ENCODE measurements at places on chromosomes 16 and 17.

DNA sequence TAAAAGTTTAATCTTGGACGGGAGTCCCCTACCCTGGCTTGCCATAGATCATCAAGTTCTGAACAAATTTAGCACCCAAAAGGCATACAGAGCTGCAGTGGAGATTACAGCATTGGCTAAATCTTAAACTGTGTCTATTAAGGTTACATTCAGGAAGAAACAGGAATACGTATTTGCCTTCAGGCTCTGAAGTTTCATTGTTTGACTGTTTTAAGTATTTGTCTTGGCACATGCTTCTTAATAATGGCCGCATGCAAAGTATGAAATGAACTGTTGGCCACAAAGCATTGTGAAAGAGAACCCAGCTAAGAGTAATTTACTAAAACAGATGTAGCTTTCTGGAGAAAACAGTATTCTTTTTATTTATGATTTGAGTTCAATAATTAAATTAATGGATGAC lies 63.9 kb upstream of the CNEP1R1 start:
- DNase-seq: no peak

- DNase-seq: no peak
Observed at GRCh38 chr17:6066183-6066948, 3.8 kb upstream of the WSCD1 start.

DNA sequence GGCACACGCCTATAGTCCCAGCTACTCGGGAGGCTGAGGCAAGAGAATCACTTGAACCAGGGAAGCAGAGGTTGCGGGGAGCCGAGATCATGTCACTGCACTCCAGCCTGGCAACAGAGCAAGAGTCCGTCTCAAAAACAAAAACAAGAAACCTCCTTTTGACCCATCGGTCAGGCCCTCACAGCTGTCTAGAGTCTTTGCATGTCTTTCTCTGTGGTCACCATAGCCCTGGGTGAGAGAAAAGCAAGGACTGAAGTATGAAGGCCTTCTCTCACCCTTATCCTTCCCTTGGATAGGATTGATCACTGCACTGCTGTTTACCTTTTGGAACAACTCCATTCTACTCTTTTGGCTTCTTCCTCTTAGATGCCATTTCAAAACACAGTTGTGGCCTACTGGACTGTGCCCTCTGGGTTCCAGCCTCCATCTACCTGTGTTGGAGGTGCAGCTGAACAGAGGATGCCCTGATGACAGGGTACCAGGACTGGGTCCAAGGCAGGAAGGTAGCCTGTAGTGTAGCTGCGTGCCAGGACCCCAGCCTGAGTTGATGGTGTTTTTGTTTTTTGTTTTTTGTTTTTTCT lies 37.1 kb downstream of the LDHD start:
- DNase-seq: no peak

- no peak for DNase-seq
Observed at GRCh38 chr16:70162041-70162451, 11.5 kb upstream of the CLEC18C start.

DNA sequence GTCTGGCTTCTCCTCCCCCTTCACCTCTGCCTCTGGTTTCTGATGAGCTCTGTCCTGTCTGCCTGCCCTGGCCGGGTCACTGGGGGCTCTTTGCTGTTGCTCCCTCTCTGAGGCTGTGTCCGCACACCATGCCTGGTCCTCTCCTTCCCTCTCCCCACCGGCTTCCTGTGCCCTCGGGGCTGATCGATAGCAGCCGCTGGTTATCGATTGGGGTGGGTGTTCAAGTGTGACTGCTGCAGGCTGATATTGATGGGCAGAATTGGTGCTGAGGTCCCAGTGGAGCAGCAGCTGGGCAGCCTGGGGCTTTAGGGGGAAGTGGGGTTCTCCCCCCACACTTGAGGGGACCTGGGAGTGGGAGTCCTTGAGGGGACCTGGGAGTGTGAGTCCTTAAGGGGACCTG lies 16.4 kb downstream of the MRM1 start:
- no peak for DNase-seq

DNA sequence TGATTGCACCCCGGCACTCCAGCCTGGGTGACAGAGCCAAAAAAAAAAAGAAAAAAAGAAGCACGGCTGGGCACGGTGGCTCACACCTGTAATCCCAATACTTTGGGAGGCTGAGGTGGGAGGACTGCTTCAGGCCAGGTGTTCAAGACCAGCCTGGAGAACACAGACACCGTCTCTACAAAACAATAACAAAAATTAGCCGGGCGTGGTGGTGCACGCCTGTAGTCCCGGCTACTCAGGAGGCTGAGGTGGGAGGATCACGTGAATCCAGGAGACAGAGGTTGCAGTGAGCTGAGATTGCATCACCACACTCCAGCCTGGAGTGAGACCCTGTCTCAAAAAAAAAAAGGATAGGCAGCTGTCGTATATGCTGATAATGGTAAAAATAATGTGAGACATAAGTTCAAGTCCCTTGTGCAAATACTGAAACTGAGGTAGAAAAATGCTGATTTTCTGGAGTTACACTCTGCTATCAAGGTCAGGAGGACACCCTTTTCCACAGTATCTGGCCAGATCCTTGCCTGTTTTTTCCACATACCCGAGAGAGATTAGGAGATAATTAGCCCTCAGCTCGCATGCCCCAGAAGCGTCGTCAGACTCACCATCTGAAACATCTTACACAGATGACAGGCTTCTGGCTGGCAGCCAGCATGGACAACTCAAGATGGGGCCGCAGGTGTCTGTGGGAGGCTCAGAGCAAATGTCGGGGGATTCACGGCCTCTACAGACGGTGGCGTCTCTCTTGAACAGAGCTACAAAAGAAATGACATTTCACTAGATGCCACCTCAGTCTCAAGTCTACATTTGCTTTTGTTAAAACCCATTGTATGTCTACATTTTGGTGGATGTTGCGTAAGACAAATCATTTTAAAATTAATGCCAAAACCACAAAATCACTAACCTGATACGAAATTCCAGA lies 36.8 kb downstream of the WDR45B start:
- DNase-seq: no peak

GRCh38 chr17:63358111-63358839 lies 87.8 kb downstream of the CYB561 start:
- DNase-seq: no peak

- DNase-seq: no peak
Observed at GRCh38 chr16:51881731-51882130, 665.2 kb downstream of the TOX3 start.

DNA sequence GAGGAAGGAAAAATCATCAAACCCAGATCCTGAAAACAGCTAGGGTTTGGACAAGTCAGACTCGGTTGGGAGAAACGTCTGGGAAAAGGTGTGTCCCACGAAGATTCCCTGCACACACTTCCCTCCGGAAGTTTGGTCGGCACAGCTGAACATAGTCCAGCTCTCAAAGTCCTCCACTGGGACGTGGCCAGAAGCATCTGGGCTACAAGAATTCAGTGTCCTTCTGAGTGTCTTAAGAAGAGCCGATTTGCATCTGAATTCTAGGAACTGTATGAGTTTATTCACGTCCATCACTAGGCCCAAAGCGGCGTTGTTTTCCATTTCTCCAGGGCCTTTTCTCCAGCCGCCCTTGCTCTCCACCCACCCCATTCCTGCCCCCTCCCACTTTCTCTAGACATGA lies 109.1 kb downstream of the C17orf67 start:
- DNase-seq: no peak

- peak; percentile 92 for DNase-seq
Observed at GRCh38 chr17:3534881-3535252, 22.7 kb downstream of the TRPV3 start.

- DNase-seq: no peak
Observed at GRCh38 chr16:47045023-47045422, 71.5 kb upstream of the DNAJA2 start.

GRCh38 chr16:50368410-50369132 lies at the start of gene BRD7:
Gene BRD7 (minus strand): TSS chr16:50368988. CDS start chr16:50368774, 214 bp downstream.
- DNase-seq: peak; percentile 83

GRCh38 chr16:19753815-19754643 lies 36.0 kb downstream of the IQCK start:
- DNase-seq: no peak

DNA sequence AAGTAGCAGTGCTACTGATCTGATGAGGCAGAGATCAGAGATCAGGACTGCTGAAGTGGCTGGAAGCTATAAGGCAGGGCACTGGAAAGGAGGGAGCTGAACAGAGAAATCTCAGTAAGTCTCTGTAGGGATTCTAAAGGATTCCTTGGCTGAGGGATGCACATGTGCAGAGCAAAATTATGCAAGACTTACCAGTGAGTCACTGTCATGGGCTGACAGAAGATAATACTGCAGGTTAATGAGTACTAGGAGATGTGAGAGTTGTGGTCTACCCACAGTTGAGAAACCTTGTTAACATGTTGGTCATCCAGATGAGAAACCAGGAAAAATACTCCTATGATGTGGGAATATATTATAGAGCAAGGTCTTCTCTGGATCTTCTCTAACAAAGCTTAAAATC lies 378.1 kb downstream of the HAPSTR1 start:
- DNase-seq: no peak

- no peak for DNase-seq
Observed at GRCh38 chr16:72092832-72093447, 480 bp downstream of the TXNL4B start.

GRCh38 chr16:14015948-14016347 lies 55.2 kb upstream of the MRTFB start:
- no peak for DNase-seq

DNA sequence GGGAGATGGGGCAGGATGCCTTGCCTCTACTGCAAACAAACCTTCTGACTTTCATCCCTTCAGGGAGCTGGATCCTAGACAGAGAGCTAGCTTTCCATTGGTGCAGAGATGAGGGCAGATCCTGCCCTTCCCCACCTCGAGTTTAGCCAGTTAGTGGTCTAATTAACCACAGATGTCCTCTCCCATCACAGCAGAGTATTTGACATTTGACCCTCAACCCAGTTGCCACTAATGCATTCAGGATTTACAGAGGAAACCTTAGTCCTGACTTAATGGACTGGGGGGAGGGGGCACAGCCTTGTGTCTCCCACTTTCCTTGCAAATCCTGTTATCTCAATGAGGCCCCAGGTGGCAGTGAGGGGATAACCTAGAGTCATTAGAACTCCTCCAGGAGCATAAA lies 10.2 kb downstream of the PIP4K2B start:
- DNase-seq: no peak

DNA sequence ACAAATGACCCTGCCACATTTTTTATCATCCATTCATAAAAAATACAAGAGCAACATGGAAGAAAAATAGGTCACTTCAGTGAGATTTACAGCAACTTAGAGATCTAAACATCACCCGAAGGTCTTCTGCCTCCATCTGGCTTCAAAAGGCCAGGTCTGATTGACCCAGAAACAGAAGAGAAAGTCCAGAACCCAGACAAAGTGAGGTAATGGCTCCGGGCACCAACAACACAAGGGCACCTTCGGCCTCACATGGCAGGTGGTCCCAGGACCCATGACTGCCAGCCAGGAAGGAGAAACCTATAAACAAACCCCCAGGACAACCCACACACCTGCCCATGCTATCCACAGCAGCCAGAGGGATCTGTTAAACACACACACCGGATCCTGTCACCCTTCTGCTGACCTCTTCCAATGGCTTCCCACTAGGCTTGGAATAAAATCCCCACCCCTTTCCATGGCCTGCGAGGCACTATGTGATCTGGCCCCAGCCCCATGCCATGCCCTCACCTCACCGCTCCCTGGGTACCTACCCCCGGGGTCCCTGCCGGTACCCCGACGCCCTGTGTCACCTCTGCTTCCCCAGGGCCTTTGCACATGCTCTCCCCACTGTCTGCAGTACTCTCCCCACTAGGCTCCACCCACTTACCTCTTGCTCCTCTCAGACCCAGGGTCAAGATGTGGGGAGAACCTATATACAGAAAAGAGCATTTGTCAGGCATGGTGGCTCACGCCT lies 149.1 kb downstream of the ZNF423 start:
- no peak for DNase-seq

- DNase-seq: no peak
Observed at GRCh38 chr17:602436-602835, 112.2 kb downstream of the VPS53 start.

DNA sequence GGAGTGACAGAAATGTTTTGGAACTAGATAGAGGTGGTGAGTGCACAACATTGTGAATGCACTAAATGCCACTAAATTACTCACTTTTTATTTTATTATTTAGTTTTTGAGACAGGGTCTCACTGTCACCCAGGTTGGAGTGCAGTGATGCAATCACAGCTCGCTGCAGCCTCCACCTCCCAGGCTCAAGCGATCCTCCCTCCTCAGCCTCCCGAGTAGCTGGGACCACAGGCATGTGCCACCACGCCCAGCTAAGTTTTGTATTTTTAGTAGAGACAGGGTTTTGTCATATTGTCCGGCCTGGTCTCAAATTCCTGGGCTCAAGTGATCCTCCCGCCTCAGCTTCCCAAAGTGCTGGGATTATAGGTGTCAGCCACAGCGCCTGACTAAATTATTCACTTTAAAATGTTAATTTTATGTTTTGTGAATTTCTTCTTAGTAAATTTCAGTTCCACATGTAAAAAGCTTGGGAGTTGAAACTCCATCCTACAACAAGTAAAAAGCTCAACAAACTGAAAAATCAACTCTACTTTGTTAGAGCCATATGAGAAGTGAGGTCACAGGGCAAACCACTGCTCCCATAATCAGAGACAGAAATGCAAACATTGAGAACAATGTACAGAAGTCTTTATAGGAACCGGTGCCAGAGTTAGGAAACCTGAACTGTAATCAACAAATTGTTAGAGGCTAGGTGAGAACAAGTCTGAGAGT lies 13.8 kb upstream of the SLC5A10 start:
- no peak for DNase-seq

GRCh38 chr17:44279666-44280391 lies 11.9 kb upstream of the SLC4A1 start:
- peak; percentile 6 for DNase-seq

- DNase-seq: no peak
Observed at GRCh38 chr16:17452922-17453321, 17.8 kb downstream of the XYLT1 start.

DNA sequence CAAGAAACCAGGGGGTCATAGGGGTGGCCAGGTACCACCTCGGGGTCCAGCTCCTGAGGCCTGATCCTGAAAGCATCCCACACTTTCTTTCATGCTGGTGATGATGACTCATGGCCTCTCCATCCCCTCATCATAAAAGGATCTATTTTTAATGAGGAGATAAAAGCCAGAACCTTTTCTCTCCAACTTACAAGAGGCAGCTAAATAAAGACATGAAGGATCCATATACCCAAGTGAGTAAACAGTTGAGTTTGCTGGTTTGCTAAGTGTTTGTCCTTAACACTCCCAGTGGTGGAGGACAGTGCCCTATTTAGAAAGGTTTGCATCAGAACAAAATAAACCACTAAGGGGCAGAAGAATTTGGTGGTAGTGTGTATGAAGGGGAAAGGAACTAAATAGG lies 383.8 kb downstream of the GRIN2A start:
- DNase-seq: no peak

GRCh38 chr16:87806641-87807546 lies 41.1 kb upstream of the KLHDC4 start:
- DNase-seq: peak; percentile 51

DNA sequence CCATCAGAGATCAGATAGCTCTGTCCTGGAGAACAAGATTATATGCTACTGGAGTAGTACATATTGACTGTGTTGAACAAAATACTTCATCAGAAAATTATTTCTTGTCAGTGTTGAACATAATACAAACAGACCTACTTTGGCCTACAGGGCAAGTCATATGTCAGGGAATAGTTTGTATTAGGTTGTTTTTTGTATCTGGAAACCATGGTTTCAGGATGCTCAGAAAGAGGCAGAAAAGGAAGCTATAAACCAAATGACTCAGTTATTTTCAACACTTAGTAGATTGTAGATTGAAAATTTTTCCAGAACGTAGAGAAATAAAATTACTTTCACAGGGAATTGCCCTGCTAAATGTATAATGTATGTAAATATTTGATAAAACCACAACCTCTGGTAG lies 198.4 kb downstream of the CYB561 start:
- DNase-seq: no peak

All from posterior cingulate gyrus (tissue), 11 donors.